Activated CD4-positive, alpha-beta T cell treated with anti-CD3 and anti-CD28 coated beads, Interleukin-2, amount 10 ng/mL, durations not matched to agents 7 days and 5 days (primary cell): ENCODE measurements at places on chromosomes 13 and 19. TPM values are rescaled to one million over a fixed set of nuclear protein-coding genes. Genes with fewer than 3 reads are reported as not detected.
A peak's percentile ranks its signal among the peaks of the same experiment; 100 is the strongest.

The RNF113B gene
- not detected for total RNA-seq

The KEAP1 gene
- 93.8 TPM for total RNA-seq

The ZNF700 gene
- total RNA-seq: 21.2 TPM

The DPF1 gene
- 0.20 TPM for total RNA-seq

The SLC17A7 gene
- 0.15 TPM for total RNA-seq

DNA sequence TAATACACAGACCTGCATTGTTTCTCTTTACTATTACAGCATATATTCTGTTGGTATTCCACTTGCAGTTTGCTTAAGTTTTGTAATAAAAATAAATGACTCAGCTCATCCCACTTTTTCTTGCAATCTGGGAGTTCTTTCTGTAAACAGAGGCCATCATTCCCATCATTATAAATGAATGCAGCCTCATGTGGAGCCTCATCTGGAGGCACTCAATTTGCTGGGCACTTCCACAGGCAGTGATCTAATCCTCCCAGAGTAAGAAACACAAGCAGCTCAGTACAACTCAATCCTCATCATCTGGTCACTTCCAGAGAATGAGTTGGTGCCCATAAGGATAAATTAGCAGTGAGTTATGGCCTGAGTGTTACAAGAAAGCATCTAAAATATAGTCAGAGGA lies 2801.9 kb downstream of the PCDH9 start:
- H3K27ac ChIP-seq: no peak overlapping the region
- no peaks in the 10 kb centered on the region for H3K36me3 ChIP-seq
- DNase-seq: no peak

GRCh38 chr13:31818236-31818635 lies 78.9 kb downstream of the RXFP2 start:
- H3K36me3 ChIP-seq: peaks cover 4% of the 10 kb centered on the region
- H3K4me3 ChIP-seq: no peak overlapping the region
- no peak for DNase-seq
- peaks cover 10% of the 10 kb centered on the region for H3K27me3 ChIP-seq
- H3K27ac ChIP-seq: no peak overlapping the region

- no peaks in the 10 kb centered on the region for H3K4me1 ChIP-seq
- peaks cover 35% of the 10 kb centered on the region for H3K27me3 ChIP-seq
- H3K4me3 ChIP-seq: no peak overlapping the region
- no peak for DNase-seq
- no peaks in the 10 kb centered on the region for H3K36me3 ChIP-seq
Observed at GRCh38 chr13:110124201-110124940, 182.6 kb downstream of the COL4A1 start.

- DNase-seq: no peak
- peaks cover 41% of the 10 kb centered on the region for H3K4me1 ChIP-seq
- peak overlapping the region; percentile 85 for H3K4me3 ChIP-seq
- peak overlapping the region; percentile 78 for H3K27ac ChIP-seq
- no peaks in the 10 kb centered on the region for H3K27me3 ChIP-seq
Observed at GRCh38 chr19:17720440-17720839, 1.2 kb downstream of the MAP1S start.

DNA sequence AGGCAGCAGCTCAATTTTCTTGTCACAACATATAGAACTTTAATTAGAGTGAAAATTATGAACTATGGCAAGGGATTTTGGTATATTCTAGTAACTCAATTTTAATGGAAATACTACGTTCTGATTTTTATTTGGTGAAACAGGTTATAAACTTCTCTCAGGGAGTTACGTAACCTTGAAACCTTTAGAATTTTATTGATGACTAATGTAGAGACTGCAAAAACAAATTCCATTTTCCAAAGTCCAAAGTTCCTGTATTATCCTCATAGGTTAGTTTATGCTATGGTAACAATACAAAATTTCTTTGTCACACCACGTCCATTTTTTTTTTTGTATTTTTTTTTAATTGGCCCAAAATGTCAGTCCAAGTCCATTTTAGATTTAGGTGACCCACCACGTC lies 185.7 kb downstream of the KLF5 start:
- no peak overlapping the region for H3K27ac ChIP-seq
- H3K4me1 ChIP-seq: no peaks in the 10 kb centered on the region
- no peaks in the 10 kb centered on the region for H3K27me3 ChIP-seq
- H3K36me3 ChIP-seq: no peaks in the 10 kb centered on the region
- DNase-seq: no peak
- no peak overlapping the region for H3K4me3 ChIP-seq

DNA sequence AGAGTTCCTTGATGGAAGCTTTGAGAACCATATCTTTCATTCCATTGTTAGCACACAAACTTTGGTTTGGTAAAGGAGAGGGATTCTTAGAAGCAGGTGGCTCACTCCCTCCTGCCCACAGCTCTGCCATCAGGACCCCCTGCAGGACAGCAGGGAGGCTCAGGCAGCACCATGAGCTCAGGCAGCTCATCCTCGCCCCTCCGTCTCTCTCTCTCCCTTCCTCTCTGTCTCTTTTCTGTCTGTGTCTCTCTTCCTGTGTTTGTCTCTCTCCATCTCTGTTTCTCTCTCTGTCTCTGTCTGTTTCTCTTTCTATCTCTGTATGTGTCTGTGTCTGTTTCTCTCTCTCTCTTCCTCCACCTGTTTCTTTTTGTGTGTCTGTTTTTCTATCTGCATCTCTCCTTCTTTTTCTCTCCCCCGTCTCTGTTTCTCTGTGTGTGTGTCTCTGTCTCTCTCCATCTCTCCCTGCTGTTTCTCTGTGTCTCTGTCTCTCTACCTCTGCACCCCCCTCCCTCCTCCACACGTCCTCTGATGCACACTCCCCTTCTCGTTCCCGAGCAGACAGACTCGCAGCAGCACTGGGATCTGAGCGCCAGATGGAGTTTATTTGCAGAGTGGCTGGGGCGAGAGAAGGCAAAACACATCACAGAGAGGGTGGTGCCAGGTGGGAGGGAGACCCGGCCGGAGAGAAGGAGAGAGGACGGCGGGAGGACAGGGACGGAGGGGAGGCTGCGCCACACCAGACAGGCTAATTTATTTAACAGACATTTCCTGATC lies 8.7 kb downstream of the SBK2 start:
- H3K27me3 ChIP-seq: no peaks in the 10 kb centered on the region
- no peaks in the 10 kb centered on the region for H3K36me3 ChIP-seq
- H3K4me1 ChIP-seq: no peaks in the 10 kb centered on the region
- no peak for DNase-seq
- H3K27ac ChIP-seq: no peak overlapping the region

DNA sequence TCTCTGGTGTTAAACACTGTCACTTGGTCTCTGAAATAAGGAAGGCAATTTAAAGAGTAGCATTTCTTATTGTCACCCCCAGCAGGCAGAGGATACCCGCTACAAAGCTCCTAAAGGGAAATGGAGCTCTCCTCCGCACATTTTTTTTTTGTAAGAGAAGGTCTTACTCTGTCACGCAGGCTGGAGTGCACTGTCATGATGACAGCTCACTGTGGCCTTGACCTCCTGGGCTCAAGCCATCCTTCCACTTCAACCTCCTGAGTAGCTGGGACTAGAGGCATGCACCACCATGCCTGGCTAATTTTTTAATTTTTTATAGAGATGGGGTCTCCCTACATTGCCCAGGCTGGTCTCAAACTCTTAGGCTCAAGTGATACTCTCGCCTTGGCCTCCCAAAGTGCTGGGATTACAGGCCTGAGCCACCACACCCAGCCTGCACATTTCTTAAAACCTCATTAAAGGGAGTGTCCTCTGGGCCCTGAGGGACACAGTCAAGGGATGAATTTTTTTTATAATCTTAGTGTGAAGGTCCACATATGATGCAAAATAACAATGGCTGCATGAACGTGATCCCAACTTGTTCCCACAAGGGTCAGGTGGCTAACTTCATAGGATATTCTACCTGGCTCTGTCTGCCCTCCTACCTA lies 32.1 kb downstream of the SLC25A30 start:
- no peak for DNase-seq
- no peaks in the 10 kb centered on the region for H3K27me3 ChIP-seq
- H3K27ac ChIP-seq: no peak overlapping the region
- no peak overlapping the region for H3K4me3 ChIP-seq
- peaks cover 11% of the 10 kb centered on the region for H3K4me1 ChIP-seq
- peaks cover 21% of the 10 kb centered on the region for H3K36me3 ChIP-seq
